ENCODE measurements at places on chromosomes 5 and 9.

DNA sequence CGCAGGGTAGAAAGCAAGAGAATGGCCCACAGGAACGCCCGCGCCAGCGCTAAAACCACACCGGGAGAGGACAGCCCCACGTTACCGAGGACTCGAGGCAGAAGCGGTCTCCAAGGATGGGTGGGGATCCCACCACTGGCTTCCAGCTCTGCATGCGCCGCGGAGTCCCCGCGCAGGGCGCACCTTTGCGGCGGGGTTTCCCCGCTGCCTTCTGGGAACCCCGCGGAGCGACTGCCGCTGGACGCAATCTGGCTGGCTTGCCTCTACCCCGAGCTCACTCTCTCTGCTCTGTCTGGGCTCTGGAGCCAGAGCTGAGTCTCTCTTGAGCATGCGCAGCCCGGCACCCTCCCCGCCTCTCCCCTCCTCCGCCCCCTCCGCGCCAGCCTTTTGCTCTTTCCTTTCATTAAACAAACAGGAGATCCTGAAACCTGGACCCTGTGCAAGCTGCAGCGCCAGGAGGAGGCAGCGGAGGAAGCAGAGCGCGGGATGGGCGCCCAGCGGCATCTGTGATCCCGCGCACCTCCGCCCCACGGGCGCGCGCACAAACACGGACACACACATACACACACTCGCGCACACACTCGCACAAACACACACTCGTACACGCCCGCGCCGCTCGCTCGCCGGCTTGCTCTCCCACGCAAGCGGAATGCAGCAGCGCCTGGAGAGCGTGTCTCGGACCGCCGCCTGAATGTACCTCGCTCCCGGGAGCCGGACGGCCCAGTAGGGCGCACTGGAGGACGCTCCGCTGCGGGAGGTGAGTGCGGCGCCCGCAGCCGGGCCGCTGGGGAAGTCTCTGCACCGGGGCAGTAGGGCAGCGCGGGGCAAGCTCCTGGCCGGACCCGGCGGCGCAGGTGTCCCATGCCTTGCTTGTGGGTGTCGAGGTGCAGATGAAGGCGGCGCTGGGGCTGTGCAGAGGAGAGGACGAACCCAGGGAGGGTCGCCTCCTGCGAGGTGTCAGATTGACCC, at the start of gene PLPPR1:
TSS of gene PLPPR1 (plus strand) at position 382 of the 969 bp plus-strand sequence.
- DNase-seq, result no peak

DNA sequence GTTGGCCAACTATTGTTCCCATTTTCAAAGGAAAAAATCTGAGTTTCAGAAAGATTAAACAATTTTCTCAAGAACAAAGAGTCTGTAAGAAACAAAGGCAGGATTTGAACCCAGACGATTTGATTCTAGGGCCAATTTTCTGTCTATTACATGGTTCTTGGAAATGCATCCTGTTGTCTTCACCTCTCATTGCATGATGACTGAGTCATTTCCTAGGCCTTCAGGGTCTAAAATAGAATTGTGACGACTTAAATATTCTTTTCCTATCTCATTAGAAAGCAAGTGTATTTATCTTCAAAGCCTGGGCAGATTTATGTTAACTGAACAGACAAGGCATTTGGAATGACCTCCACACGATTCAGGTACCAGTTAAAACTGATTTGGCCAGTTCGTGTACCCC, 512.9 kb downstream of the NTRK2 start:
- no peak for DNase-seq

DNA sequence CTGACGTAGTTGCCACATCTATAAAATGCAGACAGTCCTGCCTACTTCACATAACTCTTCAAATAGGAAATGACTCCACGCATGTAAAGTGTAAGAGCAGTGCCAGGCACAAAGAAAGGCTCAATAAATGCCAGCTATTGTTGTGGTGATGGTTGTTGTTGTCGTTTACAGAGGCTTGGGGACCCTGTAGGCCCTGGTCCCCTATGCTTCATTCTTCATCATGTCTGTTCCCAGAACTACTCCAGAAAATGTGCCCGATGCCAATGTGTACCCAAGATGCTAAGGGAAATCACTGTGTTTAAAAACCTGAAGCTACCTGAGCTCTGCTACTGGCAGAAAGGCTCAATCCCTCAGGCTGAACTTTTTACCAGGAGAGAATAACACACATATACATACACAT, 9.1 kb downstream of the SLIT3 start:
- no peak for DNase-seq

- no peak for DNase-seq
These were observed 31.3 kb downstream of the ANKRA2 start for GRCh38 chr5:73534011-73534644.

- DNase-seq, result no peak
These were observed 234.8 kb upstream of the IRX2 start for GRCh38 chr5:2986301-2986700.

DNA sequence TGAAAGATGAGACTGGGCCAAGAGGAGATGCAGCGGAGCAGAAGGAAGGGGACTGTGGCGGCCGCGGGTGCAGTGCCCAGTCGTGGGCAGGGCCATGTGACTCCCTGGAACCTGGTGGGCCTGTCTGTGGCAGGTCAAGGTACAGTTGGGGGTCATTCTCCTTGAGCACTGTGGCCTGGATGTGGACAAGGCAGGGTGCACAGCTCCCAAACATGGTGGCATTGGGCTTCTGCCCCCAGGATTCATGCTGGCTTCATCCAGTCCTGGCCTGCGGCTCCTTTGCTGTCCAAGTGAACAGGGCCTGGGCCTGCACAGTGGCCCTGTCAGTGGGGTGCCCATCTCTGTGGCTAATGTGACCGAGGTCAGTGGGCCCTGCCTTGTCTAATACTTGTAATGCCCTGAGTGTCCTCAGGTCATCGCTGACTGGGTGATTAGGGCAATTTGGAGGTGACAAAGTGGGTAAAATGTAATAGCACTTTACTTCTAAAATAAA, 39.9 kb downstream of the CEP72 start:
- no peak for DNase-seq

- no peak for DNase-seq
These were observed 131.4 kb downstream of the CYLC2 start for GRCh38 chr9:103126494-103126893.

GRCh38 chr9:27125936-27126335, 16.9 kb downstream of the TEK start:
- no peak for DNase-seq

DNA sequence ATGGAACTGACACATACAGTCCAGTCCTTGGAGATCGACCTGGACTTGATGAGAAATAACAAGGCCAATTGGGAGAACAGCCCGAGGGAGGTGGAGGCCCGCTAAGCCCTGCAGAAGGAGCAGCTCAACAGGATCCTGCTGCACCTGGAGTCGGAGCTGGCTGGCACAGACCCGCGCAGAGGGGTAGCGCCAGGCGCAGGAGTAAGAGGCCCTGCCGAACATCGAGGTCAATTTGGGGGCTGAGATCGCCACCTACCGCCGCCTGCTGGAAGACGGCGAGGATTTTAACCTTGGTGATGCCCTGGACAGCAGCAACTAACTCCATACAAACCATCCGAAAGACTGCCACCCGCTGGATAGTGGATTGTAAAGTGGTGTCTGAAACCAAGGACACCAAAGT, 1610.1 kb upstream of the ACO1 start:
- DNase-seq, result no peak

DNA sequence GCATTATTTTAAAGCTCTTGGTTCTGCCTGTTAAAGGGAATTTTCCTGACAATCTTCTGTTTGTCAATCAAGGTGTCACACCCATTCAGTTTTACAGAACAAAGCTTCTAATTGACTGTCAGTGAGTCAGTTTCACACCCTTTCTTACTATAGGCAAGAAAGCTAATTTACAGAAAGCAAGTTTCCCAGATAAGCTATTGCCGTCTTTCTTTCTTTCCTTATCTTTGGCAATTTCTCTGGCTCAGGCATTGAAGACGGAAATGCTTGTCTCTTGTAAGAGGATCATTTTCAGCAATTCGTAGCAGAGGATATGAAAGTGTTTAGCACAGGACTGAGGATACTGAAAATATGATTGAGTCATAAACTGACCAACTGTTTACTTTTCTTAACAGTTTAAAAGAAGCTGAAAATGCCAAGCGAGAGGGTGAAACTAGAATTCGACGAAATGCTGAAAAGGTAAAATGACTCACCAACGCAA, 27.0 kb downstream of the SPINK5 start:
- DNase-seq, result no peak

GRCh38 chr5:1429496-1429895, 15.7 kb downstream of the SLC6A3 start:
- DNase-seq, result no peak

- DNase-seq, result no peak
These were observed 6.9 kb downstream of the SLC6A19 start for GRCh38 chr5:1208221-1208742.

- DNase-seq, result no peak
These were observed 28.4 kb downstream of the SLC12A2 start for GRCh38 chr5:128111818-128112448.

DNA sequence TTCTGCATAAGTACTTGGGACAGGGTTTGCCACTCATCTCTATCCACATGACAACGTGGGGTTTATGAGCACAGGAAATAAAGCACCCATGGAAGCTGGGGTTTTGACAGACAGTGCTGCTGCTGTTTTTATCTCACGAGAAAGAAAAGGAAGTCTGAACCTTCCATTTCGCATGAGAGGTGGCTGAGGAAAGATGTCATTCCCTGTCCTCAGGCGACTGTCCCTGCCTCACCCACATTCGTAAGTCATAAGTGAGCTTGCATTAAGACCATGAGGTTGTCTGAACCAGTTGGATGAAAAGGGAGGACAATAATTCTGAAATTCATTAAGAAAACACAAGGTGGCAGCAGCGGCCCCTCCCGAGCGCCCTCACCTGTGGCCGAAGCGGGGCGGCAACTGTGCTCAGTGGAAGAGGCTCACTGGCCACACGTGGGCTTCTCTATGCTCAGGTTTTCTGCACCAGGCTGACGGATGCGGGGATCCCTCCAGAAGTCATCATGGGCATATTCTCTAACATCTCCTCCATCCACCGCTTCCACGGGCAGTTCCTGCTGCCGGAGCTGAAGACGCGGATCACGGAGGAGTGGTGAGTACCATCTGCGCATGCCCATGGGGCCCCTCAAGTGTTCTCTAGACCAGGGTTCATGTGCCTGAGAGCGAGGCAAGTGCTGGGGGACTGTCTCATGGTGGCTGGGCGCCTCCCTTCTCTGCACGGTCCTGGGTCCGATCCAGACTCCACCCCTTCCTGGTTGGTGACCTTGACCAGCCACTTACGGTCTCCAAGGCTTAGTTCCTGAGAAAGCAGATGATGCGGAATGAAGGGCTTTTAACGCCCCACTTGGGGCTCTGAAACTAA, 54.7 kb upstream of the SUSD3 start:
- peak; percentile 18 for DNase-seq

- no peak for DNase-seq
These were observed 228.3 kb downstream of the CACNA1B start for GRCh38 chr9:138105561-138106505.

DNA sequence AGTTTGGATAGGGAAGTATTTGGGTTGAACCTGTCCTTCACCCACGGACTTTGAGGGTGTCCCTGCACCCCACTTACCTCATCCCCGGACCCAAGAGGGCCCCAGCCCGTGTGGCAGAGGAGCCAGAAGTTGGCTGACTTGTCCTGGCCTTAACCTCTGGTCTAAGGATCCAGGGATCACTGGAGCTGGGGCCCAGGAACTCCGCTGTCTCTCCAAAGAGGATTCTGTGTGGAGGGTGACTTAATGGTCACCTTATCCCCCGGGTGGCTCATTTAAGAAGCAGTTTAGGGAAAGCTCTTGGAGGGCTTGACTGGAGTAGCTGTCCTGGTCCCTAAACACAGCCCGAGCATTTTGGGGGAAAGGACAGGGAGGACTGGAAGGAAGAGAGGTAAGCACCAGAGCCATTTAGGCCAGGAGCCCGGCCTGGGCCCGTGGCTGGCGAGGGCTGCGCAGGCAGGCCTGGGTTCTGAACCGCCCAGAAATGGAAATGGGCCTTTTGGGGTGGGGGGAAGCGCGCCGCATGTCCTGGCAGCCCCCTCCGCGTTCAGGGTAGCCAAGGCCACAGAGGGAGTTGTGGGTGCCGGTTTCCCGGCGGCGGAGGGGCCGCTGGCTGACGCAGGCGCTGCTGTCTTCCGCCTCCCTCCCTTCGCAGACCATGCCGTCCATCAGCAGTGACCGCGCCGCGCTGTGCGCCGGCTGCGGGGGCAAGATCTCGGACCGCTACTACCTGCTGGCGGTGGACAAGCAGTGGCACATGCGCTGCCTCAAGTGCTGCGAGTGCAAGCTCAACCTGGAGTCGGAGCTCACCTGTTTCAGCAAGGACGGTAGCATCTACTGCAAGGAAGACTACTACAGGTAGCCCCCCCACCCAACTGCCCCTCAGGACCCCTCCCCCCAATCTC, 2.0 kb downstream of the LHX2 start:
- DNase-seq, result no peak

GRCh38 chr9:133956520-133957076, 35.5 kb downstream of the VAV2 start:
- no peak for DNase-seq

GRCh38 chr5:25649628-25650265, 1005.0 kb upstream of the CDH10 start:
- no peak for DNase-seq

- no peak for DNase-seq
These were observed 37.0 kb downstream of the DMRTA1 start for GRCh38 chr9:22483528-22484070.

DNA sequence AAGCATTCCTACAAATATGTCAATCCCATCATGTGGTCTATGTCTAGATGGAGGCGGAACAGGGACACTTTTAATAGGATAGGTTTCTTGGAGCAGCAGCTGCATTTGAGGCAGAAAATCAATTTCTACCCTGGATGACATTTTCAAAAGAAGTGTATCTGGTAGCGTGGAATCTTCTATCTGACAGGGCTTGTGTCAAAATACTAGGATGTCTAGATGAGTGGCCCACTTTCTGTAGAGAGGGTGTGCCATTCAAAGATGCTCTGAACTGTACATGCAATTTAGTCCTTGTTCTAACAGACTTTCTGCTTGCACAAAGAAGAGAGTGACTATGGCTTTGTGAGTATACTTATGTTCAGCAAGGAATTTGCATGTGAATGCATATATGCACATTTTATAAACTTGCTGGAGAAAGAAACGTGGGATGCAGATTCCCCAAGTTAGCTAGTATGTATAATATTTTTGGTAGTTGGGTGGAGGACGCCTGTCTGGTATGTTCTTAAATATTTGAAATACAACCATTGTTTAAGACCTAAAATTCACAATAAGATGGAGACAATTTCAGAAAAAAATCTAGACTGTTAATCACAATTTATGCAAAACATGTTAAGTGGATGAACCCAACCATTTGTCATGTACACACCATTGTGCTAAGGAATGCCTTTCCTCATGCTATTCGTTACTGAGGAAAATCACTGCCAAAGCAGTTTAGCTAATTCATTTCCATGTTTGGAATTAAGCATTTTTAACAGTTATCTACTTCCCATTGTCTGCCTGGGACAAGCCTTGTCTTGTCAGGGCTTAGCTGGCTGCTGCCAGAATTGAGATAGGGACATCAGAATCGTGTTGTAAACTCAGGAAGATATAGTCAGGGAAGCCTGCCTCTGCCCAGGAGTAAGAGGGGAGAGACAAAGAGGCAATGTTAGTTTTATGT, 129.1 kb upstream of the MEF2C start:
- DNase-seq, result no peak

Data from activated CD8-positive, alpha-beta memory T cell treated with anti-CD3 and anti-CD28 coated beads for 4 hours (primary cell).